ENCODE measurements at places on chromosomes 2 and 18.

DNA sequence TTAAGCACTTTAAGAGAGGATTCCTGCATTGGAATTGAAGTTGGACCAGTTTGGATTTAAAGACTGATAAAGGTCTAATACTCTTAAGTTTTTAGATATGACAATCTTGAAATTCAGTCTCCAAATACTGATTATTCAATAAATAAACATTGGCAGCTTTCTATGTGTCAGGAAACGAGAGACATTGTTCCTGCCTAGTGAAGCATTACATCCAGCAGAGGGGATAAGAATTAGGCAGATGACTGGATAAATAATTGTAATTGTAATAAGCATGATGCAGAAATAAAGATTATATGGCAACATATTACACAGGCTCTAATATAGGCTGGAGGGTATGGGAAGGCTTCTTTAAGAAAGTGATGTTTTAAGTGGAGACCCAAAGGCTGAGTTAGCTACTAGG lies 226.5 kb upstream of the MMADHC start:
- no peak for DNase-seq

GRCh38 chr2:206266130-206267125 lies 8.0 kb upstream of the ZDBF2 start:
- no peak for DNase-seq

- DNase-seq, result no peak
Observed at GRCh38 chr18:31652357-31652756, 32.0 kb downstream of the B4GALT6 start.

DNA sequence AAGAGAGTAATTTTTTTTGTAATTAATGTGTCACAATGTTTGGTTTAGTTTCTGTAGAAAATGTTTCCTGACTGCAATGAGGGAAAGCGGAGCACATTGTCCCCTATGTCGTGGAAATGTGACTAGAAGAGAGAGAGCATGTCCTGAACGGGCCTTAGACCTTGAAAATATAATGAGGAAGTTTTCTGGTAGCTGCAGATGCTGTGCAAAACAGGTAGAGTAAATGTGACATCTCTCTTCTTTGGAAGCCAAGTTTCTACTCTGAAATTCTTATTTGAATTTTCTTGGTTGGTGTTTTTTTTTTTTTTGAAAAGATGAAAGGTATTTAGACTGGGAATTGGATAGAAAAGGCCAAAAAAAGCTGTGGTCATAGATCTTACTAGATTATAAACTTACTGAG lies 20.0 kb downstream of the RNF138 start:
- no peak for DNase-seq

DNA sequence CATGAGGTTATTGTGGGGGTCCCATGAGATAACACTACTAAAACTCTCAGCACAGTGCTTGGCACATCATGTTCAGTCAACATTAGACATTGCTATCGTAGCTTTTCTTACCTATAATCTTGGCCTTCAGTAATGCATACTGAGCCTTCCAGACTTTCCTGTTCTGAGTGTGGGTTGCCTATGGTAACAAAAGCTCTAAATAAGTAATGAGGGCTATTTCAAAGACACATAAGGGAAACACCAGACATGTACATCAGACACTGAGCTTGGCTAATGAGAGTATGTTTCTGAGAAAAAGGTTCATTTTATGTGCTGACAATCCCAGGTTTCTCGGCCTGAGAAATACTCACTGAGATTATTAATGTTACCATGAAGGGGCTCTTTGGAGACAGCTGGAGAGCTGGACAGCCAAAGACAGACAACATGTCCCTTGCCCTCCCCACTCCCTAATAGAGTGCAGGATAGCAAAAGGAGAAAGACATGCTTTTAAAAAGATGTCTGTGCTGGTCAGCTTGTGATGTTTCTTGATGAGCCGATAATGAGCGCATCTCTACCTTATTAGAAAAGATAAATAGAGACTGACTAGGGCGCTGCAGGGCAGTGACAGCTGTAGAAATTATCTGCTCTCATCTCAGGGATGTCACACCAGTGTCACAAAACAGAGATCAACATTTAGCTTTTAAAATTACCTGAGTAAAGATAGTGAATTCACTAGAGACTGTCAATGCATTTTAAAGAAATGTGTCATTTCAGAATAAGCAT lies 25.4 kb downstream of the POLE4 start:
- no peak for DNase-seq

DNA sequence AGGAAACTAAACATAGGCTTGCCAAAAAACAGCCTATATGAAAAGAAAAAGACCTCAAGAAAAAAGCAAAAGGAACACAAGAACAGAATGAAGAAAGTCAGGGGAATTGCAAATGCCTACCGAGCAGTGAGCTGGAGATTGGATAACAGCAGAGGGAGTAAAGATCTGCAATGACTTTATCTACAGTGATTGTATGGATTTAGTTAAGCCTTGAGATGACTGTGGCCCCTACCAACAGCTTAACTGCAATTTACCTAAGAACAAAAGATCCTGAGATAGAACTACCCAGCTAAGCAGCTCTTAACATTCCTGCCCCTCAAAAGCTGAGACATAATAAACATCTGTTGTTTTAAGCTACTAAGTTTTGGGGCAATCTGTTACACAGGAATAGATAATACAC lies 20.5 kb downstream of the LNPK start:
- no peak for DNase-seq

All from anterior cingulate cortex (tissue), 58 donors.